ENCODE measurements at places on chromosomes 1 and 21.

GRCh38 chr1:96782856-96783255 is 61.3 kb downstream of the PTBP2 start:
- DNase-seq = no peak

- DNase-seq = no peak
Observed at GRCh38 chr1:33347650-33347992, 26.7 kb upstream of the A3GALT2 start.

DNA sequence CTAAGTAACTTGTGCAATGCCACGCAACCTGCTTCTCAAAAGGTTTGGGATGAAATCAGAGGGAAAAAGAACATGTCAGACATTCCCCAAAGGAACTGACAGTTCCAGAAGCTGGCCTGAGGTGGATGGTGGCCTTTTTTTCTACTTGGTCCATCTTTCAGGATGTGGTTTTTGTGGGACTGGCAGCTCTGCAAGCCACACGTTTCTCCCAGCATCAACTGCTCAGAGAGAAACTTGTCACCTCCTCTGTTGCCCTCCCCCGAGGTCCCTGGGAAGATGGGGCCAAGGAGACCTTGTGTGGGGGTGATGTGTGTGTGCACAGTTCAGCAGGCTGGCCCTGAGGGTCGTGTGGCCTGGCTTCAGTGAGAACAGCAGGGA is 2.5 kb upstream of the DHRS3 start:
- no peak for DNase-seq

DNA sequence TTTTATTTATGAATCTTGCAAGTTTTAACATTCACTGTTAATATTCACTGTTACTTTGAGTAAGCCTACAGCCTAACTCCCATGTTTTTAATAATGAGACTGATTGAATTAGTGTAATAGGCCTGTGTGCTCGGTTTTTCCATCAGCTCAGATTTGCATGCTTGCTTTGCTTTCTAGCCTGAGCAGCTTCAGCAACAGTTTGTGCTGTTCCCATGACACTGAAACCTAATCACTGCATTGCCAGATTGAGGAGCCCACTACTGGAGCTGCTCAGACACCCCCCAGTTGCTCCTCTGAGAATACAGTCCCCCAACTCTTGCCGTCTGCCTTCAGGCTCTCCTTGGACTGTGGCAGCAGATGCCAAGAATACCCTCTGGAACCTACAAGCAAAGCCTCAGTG is 695.4 kb downstream of the BRINP3 start:
- no peak for DNase-seq

DNA sequence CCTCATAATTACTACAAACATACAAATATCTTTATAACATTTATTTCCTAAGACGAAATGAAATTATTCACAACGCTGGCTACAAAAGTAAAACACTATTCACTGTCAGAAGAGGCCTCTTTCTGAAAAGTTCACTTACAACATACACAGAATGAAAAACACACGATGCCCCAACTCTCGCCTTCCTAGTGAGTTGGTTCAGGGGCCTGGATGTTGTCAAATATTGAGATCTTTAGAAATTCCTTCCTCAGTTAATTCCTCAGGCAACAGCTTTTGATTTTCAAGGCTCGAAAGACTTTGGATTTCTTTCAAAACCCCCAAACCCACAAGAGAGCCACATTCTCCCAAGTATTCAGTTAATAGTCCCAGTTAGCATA is 14.2 kb upstream of the KCNE1 start:
- no peak for DNase-seq

GRCh38 chr1:164592634-164593033 is 33.6 kb downstream of the PBX1 start:
- no peak for DNase-seq

DNA sequence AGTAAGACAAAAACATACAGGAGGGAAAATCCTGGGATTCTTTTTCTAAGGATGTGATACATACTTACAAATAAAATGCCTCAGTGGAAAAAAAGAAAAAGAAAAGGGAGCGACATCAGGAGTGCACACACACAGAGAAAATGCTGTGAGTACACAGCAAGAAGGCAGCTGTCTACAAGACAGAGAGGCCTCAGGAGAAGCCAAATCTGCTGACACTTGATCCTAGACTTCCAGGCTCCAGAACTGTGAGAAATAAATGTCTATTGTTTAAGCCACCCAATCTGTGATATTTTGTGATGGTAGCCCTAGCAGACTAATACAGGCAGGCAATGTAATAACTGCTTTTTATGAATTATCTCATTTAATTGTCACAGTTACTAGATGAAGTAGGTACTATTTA is 17.0 kb upstream of the TRIM45 start:
- DNase-seq = no peak

- no peak for DNase-seq
Observed at GRCh38 chr1:237187842-237188241, 145.9 kb downstream of the RYR2 start.

- DNase-seq = no peak
Observed at GRCh38 chr1:202282596-202283283, 59.0 kb downstream of the UBE2T start.

DNA sequence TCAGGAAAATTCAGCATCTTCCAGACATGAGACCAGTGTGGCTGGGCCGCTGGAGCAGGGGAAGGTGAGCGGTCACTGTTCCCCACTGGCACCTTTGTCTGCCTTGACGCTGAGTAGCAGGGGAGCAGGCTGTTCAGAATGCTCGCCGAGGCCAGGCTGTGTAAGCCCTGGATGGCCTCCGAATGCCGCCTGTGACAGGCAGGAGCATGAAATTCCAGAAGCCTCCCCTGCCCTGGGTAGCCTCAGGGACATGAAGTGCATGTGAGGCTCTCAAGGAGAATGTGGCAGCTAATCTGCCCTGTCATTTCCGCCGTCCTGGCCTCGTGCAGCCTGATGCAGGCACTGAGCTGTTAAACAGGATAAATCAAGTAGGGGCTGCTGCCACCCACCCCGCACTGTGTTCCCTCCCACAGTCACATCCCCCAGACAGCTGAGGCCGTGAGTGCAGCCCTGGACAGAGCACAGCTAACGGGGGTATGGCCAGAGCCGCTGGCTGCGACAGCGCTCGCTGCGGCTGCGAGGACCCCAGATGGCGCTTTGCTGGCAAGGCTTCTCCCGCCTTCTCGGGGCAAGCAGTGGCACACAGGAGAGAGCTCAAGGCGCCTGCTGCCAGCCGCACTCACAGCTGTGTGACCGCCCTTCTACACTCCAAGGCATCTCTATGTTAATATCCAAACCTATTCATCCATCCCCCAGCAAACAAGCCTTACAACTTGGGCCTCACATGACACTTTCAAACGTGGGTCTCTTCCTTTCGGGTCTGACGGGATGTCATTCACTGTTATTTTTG is 105.0 kb upstream of the COL6A1 start:
- DNase-seq = no peak

DNA sequence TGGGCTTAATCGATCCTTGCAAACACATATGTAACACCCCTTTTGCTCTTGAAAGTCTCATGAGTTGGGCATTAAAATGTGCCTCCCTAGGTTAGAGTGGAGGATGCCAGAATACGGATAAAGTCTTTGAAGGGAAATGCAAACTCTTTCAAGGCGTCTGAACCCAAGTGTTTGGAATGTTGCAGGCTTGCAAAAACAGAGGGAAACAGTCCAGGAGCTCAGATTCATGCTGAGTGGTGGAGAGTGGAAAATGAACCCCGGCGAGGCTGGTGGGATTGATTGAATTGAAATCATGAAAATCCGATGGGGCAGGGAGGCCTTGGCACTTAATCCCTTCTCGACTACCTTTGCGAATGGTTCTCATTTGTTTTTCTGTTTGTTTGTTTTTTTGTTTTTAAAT is 175.5 kb downstream of the PGBD5 start:
- no peak for DNase-seq

GRCh38 chr1:41568204-41568603 is 83.7 kb upstream of the EDN2 start:
- no peak for DNase-seq

DNA sequence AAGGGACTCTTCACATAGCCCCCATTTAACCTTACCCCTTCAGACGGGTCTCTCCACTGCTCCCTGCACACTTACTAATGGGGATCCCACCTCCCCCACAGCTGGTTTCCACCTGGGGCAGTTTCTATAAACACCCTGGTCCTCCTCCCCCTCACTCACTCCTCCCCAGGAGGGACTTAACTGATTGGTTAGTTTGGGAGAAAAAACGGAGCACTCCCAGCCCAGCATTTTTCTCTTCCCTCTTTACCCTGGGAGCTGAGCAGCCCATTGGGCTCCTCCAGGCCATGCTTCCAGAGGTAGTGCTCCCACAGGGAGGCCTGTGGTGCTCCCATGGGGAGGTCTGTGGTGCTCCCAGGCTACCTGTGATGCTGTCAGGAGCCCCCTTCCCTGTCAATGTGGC is 93.7 kb downstream of the MIS18A start:
- DNase-seq = no peak

DNA sequence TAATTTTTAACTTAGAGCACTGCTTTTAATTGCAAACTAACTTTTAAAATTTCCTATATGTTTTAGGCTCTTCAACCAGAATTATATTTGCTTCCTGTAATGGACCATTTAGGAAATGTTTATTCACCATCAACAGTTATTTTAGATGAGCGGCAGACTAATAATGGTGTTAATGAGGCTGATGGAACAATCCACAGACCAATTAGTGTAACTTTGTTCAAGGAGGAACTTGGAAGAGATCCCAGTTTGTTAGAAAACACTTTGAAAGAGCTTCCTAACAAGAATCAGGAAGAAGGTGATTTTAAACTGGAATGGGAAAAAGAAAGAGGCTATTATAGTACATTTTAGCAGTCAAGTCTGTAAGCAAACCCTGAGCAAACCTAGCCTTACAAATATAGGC is 19.4 kb upstream of the GNG5 start:
- DNase-seq = no peak

DNA sequence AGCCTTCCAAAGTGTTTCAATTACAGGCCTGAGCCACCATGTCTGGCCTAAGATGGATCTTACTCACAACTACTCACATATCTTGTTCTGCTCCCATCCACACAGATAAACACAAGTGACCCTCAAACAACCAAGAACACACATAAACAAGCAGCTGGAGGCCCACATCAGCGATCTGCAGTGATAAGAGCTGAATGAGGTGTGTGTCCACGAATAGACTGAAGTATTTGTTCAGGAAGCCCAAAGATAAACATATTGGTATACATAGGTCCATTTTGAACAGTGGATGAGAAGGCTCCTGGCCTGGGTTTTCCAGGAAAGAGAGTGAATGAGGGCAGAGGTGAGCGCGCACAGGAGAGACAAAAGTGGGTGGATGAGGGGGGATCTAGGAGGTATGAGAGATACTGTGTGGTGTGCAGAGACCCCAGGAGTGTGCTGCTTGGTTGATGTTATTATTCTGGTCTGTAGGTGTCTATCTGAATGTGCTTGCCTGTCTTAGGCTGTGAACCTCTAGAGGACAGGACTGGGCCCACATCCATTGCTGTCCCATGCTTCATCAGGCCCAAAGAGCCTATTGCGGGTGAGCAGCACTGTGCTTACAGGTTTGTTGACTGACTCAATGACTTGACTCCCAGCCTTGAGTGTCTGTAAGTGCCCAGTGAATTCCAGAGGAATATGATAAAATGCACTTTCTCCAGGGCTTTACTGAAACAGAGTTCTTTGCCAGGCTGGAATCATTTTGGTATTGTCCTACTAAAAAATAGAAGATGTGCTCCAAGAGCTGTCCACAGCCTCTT is 79.9 kb upstream of the ATP1A1 start:
- no peak for DNase-seq

- no peak for DNase-seq
Observed at GRCh38 chr1:242828828-242829227, 304.3 kb upstream of the PLD5 start.

GRCh38 chr1:41315146-41315822 is 46.0 kb upstream of the FOXO6 start:
- DNase-seq = no peak
